ENCODE measurements at places on chromosomes 13 and 19.
A peak's percentile ranks its signal among the peaks of the same experiment; 100 is the strongest.

DNA sequence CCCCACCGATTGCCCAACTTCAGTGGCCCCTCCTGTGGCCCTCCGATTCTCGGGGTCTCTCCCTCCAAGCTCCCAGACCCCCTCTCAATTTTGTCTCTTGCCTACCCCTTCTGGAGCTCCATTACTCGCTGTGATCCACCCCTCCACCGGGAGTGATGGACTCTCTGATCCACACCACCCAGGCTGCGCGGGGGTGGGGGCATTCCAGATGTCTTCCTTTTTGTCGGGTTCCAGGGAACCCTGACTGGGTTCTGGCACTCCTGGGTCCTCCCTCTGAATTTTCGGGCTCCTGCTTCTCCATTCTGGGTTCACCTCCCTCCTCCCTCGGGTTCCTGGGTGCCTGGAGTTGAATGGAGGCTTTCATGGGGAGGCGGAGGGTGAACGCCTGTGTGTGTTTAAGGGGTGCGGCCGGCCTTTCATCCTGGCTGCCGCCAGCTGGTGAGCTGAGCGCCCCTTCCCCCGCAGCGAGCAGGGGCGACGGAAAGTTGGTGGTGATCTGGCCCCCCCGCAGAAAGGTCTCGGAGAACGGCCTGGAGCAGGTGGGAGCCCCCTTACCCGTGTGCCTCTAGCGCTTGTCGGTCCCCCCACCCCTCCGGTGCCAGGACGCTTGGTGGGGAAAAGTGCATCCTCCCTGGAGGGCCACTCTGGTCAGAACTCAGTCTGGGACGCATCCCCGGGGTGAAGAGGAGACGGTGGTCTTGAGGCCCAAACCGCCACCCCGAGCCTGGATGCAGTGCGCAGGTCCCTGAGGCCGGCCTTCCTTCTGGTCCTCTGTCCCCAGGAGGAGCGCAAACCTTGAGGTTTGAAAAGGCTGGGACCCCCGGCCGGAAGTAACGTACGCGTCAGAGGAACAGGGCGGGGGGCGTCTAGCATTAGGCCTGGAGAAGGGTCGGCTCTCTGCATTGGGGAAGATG lies 1.6 kb downstream of the MISP3 start:
- no peak for DNase-seq

GRCh38 chr19:10805065-10805757 lies 30.8 kb downstream of the TMED1 start:
- no peak for DNase-seq

- DNase-seq = peak; percentile 61
Measured at GRCh38 chr13:29969286-29969685, 118.9 kb upstream of the UBL3 start.

DNA sequence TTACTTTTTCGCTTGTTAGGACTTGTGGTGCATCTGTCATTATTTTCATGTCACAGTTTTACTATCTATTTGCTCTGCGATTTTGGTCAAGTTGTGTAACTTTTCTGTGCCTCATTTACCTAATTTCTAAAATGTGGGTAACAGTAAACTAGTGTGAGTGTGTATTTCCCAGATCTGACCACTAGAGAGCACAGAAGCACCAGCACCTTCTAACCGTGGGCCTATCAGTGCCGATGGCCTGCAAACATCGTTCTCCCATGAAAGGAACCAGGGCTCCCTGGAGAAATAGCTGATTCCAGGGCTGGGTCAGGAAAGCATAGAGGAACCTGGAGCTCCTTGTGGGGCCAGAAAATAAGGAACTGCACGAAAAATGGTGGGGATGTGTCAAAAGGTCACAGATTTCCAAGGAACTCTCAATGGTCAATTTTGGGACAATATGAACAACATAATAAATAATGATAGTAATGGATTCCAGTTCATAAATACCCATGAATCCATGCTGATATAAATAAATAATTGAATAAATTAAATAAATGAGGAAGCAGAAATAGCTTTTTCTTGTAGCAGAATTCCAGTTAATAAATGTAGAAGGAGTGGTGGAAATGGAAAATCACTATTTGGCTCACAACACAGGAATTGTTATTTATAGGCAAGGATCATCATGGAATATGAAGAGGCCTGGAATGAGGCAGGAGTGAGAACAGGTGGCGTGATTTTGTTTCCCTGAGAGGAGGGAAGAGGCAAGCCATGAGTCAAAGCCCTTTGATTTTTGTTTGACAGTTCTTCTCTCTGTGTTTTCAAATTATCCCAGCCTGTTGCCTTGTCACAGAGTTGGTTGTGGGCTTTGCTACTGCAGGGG lies 31.1 kb downstream of the CEACAM8 start:
- DNase-seq = peak; percentile 39

GRCh38 chr13:76503766-76504165 lies 382.4 kb downstream of the KCTD12 start:
- DNase-seq = no peak

DNA sequence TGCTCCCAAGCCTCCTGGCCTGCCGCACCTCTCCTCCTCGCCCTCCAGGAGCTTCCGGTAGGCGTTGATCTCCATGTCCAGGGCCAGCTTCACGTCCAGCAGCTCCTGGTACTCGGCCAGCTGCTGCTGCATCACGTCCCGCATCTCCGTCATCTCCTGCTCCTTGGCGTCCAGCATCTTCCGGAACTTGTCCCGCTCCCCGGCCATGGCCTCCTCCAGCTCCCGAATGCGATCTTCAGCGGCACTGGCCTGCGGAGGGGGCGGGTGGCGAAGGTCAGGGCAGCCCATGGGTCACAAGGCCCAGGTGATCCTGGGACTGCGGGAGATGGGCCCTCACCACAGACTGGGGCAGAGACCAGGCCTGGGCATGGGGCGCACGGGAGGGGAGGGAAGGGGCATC lies 6.9 kb upstream of the TIMM13 start:
- no peak for DNase-seq

GRCh38 chr13:98821372-98822224 lies 69.1 kb upstream of the SLC15A1 start:
- DNase-seq = peak; percentile 70

- no peak for DNase-seq
Measured at GRCh38 chr19:18282021-18282787, 782 bp upstream of the JUND start.

GRCh38 chr13:39353988-39354387 lies 249.0 kb downstream of the LHFPL6 start:
- DNase-seq = peak; percentile 68

- DNase-seq = no peak
Measured at GRCh38 chr13:73741111-73741510, 393.1 kb downstream of the KLF12 start.

DNA sequence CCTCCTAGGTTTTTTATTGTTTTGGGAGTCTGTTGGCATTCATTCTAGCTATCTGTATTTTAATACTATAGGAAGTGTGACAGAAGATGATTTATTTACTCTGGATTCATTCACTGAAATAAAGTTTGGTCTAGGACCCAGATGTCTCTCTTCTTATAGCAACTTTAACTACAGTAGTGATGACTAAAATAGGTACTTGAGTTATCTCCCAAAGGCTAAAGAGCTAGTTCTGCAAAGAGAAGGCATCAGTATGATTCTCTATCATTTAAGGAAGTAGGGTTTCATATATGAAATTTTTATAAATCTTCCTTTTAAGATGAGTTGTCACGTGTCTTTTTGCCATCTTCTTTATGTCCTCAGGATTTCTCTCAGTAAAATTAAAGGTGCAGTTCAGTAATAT lies 507.4 kb downstream of the KCTD12 start:
- DNase-seq = no peak

- no peak for DNase-seq
Measured at GRCh38 chr19:14102102-14102696, 11.6 kb upstream of the SAMD1 start.

DNA sequence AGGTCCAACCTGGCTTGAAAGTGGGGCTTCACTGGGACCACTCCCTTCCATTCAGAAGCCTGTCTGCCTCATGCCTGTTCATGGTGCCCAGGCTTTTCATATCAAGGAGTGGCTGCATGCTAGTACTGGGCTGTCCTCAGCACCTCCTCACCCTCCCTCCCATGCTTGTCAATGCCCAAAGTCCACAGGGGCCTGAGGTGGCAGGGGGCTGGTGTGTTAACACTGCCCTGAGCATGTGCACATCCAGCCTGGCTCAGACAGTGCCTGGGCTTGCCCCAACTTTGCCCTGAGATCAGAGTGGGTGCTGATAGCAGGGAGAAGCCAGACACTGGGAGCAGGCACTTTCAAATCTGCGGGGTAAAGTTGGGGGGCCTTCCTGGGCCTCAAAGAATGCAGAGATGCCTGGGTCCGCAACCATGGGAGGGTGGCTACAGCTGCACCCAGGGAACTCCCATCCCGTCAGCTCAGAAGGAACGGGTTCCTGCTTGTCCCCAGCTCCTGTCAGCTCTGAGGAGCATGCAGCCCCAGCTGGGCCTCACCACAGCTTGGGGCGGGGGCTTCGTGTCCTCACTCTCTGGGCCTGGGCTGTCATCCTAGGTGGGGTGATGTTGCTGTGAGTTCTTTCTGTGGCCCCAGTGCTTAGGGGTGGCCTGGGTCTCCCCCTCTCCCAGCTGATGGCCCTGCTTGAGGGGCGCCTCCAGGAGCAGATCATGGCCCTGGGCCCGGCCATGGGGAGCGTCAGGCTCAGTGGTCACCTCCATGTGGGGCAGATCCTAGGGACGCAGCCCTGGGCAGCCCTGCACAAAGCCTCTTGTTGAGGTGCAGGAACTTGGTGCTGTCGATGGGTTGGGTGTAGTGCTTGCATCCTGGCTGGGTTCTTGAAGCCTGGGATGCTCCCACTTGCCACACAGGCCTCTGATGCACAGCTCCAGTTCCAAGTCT lies 830.6 kb upstream of the SLITRK5 start:
- DNase-seq = no peak

DNA sequence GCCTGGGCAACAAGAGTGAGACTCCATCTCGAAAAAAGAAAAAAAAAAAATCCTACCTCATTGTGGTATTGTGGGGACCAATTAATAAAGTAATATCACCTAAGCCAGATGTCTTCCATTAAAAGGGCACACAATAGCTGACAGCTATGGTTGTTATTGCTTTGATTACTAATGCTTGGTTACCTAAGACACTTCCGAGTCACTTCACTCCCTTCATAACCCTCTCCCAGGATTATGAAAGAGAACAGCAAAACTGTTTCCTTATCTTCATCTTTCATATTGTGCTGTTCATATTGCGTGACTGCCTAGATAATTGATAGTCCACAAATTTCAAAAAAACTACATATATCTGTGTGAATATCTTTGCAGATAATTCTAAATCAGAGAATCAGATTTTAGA lies 10.3 kb upstream of the HSPH1 start:
- no peak for DNase-seq

DNA sequence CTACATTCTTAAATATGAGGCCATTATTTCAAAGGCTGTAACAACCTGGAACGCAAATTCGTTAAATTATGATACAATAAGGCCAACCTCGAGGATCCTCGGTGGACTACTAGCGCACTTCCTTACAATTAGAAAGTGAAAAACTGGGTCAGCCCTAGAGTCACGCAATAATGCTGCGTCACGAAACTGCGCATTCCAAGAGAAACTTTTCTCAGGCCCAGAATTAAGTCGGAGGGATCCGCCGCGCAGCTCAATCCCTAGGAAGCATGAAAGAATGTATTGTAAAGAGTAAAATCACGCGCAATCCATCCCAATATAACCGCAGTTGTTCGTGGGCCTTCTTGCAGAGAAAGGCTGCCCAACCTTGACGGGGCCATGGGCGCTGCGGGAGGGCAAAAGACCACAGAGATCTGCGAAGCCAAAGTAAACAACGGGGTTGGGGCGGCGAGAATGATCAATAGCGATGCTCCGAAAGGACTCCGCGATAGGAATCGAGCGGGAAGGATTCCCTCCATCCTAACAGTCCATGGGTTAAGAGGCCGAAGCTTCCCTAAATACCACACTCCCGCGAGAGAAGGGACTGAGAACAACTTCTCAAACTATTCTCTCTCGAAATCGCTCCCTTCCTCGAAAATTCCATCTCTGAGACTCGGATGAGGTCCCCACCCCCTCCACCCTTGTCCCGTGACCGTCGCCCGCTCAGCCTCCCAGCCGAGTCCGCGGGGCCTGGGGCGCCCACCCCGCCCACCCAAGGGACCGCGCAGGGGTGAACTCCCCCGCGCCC lies 564 bp downstream of the SPART start:
- peak; percentile 86 for DNase-seq

DNA sequence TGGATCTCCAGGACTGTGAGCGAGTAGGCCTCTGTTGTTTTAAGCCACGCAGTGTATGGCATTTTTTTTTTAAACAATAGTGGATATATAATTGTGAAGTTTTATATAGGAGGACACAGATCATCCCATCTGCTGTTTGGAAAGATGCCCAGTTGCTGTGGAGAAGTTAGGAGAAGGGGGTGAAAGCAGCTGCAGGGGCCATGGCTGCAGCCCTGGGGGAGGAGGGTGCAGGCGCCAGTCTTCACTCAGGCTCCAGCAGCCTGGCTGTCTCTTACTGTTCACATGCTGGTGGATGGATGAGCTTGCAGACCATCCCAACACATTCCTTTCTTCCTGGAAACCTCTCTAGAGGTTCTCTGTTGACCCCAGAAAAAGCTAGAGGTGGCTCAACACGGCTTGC lies 242.3 kb downstream of the TEX29 start:
- DNase-seq = no peak

- no peak for DNase-seq
Measured at GRCh38 chr13:26221399-26221720, 754 bp downstream of the RNF6 start.

- DNase-seq = no peak
Measured at GRCh38 chr13:101881593-101881992, 429.1 kb downstream of the ITGBL1 start.

DNA sequence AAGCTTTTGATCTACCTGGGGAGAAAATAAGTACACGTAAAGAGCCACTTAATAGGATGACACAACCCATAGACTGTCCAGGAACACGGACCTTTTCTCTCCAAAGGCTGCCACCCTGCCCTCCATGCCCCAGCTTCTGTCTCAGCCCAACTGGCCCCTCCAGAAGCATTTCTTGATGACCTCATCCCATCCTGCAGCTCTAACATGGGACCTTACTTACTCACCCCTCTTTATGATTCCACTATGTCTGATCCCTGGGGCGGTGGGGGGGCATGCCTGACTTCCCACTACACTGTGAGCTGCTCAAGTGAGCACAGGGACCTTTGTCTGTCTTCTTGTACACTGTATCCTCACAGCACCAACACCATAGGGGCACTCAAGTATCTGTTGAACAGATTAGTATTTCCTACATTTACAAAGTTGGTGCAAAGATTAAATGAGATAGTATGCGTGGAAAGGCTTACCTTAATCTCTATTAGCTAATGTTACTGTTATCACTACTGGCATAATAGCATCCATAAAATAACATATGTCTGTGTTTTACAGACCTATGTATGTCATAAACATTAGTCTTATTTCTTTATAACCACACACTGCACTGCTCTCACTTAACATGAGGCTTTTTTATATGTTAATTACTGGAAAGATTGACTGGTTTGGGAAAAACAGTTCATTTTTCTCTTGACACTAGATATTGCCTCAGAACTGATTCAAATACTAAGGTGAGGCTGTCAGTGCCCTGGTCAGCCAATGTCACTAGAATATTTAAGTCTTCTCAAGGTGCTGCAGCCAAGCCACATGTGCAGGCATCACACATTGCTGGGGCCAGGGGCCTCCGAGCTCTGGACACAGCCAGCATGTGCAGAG lies 100.9 kb downstream of the FOXO1 start:
- DNase-seq = no peak

DNA sequence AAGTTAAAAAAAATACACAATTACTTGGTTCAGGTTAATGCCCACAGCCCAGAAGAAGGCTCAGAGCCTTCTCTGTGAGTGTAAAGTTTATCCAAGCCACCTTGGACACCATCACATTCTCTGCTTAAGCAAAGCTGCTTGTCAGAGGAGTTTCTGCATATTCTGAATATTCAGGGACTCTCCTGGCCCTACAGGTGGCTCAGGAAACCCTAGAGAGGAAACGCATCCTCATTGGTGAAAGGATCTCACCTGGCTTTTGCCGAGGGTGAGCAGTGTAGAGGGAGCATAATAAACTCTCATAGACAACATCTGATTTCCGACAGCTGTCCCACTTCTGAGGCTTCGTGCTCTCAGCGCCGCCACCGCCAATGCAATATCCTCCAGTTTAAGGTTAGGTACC lies 239.9 kb upstream of the TSHZ3 start:
- no peak for DNase-seq
